HTR-8/SVneo (cell line): ENCODE measurements at places on chromosomes 5 and 9.

DNA sequence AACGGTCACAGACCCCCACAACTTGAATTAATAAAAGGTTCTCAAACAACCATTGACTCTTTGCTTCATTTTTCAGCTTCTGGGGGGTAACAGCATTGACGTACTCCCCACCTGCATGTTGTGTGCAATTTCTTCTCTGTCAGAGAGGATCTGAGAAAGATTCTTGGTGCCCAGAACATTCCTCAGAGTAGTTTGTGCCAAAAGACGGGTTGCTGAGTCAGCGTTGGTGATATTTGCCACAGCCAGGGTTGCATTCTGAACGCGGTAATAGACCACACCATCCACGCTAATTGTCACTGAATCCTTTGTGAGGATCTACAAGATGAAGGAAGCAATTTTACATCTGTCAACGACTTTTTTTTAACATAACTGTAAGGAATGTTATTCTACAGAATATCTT lies 21.0 kb downstream of the STOM start:
- DNase-seq, result no peak

DNA sequence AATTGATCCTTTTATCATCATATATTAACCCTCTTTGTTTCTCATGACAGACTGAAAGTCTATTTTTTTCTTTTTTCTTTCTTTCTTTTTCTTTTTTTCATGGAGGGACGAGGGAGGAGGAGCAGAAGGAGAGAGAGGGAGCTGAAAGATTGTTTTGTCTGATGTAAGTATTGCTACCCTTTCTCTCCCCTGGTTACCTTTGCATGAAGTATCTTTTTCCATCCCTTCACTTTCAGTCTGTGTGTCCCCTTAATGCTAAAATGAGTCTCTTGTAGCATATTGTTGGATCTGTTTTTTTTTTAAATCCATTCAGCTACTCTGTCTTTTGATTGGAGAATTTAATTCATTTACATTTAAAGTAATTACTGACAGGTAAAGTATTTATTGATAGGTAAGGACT lies 27.5 kb upstream of the SERINC5 start:
- no peak for DNase-seq

DNA sequence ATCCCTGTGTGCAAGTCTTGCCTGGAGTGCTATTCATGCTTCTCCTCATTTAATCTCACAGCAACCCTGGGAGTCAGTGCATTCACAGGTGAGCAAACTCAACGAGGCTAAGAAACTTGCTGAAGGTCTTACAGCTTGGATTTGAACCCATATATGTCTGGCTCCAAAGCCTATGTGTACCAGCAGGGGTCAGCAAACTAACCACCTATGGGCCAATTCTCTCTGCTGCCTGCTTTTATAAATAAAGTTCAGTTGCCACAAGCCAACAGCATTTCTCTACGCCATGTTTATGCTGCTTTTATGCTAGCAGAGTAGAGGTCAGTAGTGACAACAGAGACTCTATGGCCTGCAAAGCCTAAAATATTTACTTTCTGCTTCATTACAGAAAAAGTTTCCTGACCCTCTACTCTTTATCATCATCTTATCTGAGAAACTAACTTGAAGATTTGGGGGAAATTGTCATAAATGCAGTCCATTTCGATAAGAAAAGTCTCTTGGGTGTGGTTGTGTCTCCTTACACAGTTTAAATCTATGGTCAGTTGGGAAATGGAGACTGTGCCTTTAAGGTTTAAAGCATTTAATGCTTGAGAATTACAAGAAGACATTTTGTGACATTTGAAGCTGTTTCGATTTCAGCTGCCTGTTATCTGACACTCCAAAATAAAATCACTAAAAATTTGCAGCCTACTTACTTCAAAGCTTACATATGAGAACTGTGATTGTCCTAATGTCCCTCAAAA lies 137.7 kb downstream of the PRELID2 start:
- peak; percentile 12 for DNase-seq

DNA sequence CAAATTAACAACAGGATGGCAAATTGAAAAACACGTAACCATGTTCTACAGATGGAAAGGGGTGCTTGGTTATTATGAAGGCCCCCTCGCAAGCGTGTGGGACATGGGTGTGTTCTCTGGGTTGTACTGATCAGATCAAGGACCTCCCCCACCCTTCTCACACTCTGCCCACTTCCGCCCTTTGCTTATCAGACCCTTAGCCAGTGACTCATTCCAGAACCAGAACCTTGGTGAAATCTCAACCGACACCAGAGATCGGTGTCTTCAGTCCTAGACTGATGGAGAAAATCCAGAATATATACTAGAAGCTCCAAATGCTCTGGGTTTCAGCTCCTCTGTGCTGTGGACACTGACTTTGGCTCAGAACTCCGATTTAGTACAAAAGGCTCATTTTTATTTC lies 64.9 kb downstream of the PTTG1 start:
- no peak for DNase-seq

DNA sequence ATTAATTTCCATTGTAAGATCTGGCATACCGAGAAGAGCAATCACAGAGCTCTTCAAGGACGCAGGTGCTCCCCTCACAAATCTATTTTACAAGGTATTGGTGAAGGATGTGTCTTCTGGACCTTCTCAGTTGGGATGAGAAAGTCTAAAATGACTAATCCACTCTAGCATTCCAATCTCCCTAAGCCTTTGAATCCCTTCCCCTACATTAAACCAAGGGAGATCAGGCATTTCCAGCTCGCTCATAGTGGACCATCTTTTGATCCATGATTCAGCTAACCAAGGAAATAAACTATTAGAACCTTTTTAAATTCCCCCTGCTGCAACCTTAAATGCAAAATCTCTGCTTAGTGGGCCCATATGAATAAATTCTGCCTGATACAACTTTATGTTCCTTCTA lies 95.9 kb upstream of the FBN2 start:
- DNase-seq, result no peak

- no peak for DNase-seq
These were observed 41.4 kb upstream of the LRRC14B start for GRCh38 chr5:149745-150485.

- DNase-seq, result peak; percentile 22
These were observed 497 bp downstream of the NSA2 start for GRCh38 chr5:74767579-74767913.

DNA sequence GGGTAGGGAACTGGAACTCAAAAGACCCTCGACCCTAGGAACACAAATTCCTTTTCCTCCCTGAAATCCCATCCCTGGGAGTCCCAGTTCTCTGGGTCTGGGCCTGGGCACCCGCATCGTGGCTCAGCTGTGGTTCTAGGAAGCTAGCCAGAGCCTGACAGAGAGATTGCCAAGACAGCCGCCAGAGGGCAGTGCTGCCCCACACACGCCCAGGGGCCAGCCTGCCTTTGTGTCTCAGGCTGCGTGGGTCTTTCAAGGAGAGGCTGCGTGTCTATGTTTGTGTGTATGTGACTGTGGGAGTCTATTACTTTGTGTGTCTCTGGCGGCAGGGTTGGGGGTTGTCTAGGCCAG lies 32.0 kb upstream of the TTLL11 start:
- DNase-seq, result peak; percentile 83

DNA sequence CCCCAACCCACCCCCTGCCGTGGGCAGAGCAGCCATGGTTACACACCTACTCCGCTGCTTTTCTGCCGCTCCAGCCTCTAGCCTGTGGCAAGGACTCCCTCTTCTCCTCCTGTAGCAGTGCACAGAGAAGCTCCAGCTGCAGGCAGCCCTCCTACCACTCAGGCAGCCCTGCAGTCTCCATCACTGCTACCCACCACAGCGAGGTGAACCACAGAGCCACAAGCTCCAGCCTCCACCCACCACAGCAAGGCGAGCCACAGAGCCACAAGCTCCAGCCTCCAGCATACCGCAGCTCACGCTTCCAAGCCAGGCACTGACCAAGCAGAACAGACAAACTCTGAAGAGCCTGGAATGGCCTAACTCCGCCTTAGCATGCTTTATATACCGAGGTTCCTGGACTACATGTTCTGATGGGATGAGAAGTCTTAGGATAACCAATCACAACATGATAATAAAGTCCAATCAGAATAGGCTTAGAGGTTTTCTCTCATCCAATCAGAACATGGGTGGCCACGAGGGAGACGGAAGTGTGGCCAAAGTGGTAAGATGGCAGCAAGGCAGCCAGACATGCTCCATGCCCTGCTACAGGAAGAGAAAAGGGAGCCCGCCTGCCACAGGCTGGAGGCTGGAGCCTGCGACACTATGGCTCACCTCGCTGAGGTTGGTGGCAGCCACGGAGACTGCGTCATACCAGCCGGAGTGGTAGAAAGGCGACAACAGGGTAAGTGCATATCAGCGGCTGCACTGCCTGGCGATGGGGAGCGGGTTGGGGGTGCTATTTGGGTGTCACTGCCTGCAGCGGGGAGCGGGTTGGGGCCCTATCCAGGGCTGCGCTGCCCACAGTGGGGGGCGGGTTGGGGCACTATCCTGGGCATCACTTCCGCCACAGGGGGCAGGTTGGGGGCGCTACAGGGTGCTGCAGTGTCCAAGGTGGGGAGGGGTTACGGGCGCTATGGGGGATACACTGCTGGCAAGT lies 75.8 kb upstream of the PCAT7 start:
- DNase-seq, result no peak

DNA sequence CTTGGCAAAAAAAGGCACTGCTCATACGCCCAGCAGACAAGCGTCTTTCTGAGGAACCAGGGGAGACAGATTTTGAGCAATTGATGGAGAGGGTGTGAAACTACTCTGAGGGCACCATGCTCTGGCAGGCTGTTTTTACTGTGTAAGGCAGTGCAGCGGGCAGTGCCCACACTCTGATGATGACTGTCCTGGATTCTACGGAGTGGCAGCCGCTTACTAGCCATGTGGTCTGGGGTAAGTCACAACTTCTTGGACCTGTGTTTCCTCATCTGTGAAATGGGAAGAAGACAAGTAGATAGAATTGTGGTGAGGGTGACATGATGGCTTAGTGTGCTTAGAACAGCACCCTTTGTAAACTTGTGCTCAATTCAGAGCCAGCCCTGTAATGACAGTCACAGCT lies 38.8 kb downstream of the FABP6 start:
- no peak for DNase-seq

DNA sequence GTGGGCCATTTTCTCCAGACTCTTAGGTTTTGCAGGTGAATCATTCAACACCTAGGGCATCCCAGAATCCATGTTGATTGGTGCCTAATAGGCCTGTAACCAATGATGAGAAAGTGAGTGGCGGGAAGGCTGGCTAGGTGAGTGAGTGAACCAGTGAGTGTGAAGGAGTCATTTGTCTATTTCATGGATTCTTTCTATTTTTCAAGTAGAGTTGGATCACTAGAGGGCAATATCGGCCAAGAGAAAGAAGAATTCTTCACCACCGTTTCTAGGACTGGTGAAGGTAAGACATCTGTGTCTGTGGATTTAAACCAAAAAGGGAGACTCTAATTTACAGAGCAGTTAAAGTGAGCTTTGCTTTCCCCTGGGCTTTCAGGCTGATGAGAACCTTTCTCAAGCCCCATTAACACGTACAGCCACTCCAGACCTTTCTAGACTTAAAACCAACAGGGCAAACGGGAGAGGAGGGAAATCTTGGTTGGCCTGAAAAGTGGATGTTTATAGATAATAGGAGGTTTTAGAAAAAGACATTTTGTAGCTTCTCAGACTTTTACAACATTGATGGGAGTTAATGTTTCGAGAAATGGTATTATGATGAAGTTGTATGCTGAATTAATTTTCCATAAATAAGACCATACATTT lies 114.3 kb upstream of the IL12B start:
- peak; percentile 58 for DNase-seq

DNA sequence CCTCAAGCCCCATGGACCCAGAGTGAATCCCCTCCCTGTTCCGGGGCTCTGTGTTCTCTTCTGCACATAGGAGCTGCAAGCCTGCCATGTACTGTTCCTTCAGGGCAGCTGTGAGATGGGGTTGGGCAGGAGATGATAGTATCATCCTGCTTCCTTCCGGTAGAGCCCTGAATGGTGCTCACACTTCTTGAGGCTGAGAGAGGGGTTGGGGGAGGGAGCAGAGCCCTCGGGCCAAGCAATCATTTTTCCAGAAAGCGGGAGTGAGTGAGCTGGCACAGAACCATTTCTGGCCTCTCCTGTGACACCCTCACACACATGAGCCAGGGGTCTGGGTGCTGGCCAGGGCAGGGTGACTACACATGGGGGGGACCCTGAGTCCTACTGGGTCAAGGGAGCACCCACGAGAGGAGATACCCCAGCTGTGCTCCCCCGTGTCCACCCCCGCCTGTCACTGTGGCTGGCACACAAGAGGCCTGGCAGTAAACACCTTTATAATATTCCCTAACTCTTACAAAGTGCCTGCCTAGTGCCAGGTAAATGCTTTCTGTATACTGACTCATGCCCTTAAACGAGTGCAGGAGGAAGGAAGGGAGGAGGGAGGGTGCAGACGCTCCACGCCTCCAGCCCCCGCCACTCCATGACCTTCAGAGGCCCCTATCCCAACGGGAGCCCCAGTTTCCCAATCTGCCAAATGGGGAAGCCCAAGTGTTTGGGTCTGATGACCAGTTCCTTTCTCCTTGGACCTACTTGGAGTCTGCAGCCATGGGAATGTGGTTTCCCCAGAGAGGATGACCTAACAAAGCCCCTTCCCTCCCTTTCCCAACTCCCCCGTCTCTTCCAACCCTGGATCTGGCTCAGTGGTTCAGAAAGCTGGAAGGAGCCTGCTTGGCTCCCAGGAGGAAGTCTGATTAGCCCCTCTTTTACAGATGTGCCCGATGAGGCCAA lies 15.5 kb downstream of the AKNA start:
- DNase-seq, result no peak

GRCh38 chr9:137030538-137031527 lies 1.1 kb downstream of the FUT7 start:
- no peak for DNase-seq

DNA sequence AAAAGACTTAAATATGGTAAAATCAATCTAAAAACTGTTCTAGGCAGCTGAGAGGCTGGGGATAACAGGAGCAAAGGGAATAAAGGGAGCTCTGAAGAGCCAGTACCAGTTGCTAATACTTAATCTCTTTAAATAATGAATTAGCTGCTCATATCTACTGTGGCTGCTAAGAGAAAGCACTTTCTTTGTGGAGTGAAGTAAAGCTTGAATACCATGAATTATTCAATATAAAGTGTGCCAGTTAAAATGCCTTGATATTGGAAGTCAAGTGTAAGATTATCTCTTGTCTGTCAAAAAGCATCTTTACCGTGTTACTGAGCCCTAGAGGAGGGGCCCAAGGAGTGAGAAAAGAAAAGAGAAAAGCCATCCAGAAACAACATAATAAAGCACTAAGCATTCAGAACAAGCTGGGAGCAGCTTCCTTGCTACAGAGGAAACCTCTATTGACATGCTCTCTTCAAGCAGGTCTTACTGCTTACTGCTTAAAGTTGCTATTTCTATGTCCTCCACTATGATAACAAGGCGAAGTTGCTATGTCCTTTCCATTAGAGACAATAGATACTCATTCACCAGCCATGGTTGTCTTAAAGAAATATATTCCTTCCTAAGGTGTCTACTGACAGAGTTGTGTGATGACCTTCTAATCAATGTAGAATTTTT lies 297.4 kb downstream of the CETN3 start:
- no peak for DNase-seq

DNA sequence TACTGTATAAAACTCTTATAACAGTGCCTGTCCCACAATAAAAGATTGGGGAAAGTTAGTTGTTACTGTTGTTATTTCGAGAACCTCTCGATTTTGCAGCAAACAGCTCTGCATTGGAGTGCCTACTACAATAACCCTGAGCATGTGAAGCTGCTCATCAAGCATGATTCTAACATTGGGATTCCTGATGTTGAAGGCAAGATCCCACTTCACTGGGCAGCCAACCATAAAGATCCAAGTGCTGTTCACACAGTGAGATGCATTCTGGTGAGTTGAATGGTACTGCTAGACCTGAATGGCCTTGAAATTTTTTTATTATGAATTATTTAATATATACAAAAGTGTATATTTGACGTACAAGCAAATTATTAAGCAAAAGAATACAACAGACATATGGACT lies 123.2 kb downstream of the TEX10 start:
- no peak for DNase-seq

GRCh38 chr5:2748861-2749513 lies 2.5 kb downstream of the IRX2 start:
- DNase-seq, result no peak
